ENCODE measurements at places on chromosomes 16 and 17.
A peak's percentile ranks its signal among the peaks of the same experiment; 100 is the strongest.

GRCh38 chr17:42748202-42748907, 3.5 kb upstream of the EZH1 start:
- DNase-seq, result no peak

- DNase-seq, result peak; percentile 7
Measured at GRCh38 chr16:17556276-17557052, 85.7 kb upstream of the XYLT1 start.

DNA sequence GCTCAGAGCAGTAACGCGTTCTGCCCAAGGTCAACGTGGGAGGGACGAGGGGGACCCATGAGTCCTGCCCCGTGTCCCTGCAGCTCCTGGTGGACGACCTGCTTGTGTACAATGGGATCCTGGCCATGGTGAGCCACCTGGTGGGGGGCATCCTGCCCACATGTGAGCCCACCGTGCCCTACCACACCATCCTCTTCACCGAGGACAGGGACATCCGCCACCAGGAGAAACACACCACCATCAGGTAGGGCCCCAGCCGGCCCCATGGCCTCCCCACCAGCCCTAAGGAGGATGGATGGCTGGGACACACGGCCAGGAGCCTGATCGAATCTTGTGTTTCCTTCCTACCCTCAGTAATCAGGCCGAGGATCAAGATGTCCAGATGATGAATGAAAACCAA, 227.6 kb downstream of the KATNIP start:
- DNase-seq, result no peak

DNA sequence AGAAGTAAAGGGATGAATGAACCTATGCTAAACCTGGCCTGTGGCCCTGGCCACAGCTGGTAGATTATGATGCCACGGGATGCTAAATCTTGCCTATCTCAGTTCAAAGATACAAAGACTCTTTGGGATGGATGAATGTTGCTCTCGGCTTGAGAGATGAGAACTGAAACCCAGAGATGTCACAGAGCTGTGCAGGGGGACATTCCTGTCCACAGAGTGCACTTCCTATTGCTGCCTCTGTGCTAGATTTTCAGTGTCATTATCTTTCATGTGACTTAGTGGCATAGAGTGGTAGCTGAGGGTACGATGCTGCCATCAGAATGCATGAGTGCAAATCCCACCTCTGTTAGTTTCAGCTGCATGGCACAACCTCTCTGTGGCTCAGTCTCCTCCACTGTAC, 2.3 kb upstream of the MT1M start:
- no peak for DNase-seq

DNA sequence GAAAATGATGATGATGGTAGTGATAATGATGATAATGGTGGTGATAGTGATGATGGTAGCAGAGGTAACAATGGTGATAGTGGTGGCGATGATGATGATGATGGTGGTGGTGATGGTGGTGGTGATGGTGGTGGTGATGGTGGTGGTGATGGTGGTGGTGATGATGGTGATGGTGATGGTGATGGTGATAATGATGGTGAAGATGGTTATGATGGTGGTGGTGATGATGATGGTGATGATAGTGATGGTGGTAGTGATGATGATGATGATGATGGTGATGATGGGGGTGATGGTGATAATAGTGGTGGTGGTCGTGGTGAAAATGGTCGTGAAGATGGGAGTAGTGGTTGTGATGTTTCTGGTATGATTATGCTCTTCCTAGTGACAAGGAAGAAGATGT, 581.8 kb downstream of the HS3ST4 start:
- DNase-seq, result no peak

GRCh38 chr17:40463122-40463550, 19.9 kb downstream of the IGFBP4 start:
- no peak for DNase-seq

- DNase-seq, result no peak
Measured at GRCh38 chr17:4569591-4569990, 9.2 kb upstream of the GGT6 start.

DNA sequence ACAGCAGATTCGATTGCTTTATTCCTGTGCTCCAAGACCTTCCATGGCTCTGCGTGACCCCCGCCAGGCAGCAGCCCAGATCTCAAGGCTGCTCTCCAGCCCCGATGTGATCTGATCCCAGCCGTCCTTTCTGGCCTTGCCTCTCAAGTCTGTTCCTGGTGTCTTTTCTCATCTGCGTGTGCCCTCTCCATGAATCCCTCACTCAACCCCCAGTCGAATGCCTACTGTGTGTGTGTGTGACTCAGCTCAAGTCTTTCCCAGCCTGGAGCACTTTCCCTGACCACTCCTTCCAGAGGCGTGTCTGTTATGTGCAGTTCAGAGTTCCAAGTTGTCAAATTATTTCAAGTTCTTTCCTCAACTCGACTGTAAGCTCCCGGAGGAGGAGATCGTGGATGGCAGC, 64.0 kb downstream of the MRM1 start:
- DNase-seq, result no peak

- no peak for DNase-seq
Measured at GRCh38 chr16:5882087-5882640, 784.6 kb upstream of the EEF2KMT start.

DNA sequence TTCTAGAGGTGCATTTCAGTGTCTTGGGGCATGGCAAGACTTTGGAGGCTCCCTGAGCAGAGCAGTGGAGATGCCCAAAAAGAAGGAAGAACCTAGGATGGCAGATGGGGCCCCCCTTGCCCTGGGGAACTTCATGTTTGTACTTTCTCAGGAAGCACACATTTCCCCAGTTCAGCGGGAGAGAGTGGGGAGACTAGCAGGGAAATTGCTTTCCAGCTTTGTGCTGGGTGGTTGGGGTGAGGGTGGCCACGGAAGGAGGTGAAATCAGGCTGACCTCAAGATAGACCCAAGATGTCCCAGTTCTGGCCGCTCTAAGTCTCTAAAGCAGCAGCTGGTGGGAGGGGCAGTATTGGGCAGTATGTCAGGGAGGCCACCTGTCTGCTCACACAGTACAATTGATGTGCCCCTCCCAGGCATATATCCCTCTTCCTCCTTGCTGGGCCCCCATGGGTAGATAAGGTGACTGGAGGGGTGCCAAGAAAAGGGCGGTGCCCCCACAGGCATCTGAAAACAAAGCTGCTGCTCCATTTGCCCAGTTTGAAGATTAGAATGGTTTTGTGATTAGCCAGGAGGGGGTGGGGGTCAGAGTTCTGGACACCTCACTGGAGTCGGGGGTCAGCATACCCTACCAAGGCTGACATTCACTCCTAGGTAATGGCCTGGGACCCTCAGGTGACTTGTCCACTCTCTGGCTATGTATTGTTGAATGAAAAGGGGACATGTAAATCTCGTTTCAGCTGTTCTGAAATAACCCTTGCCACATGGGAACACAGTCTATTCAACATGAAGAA, 17.1 kb upstream of the NAGLU start:
- DNase-seq, result no peak

All from activated CD4-positive, alpha-beta T cell treated with anti-CD3 and anti-CD28 coated beads, Interleukin-2, amount 10 ng/mL, durations not matched to agents 7 days and 5 days (primary cell).